ENCODE measurements at places on chromosomes 2 and 18.

GRCh38 chr18:44826418-44827259, 146.0 kb downstream of the SETBP1 start:
- no peak for DNase-seq

DNA sequence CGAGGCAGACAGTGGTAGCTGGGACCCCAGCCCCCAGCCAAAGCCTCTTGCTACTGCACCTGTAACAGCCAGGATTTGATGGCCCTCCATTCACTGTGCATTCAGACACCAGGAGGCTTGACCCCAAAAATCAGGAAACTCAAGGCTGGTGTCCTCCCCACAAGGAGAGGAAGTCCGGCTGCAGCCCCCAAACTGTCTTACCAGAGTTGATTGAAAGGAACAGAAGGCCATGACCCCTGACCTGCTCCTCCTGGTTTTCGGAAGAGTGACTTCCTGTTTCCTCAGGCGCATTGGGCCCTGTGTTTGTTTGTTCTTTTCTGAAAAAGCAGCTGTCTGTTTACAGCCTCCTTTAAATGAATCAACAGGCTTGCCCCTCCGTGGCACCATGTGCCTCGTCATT, 111.6 kb downstream of the RNF144A start:
- DNase-seq = no peak

GRCh38 chr2:126655051-126655450, 907 bp upstream of the GYPC start:
- DNase-seq = no peak

GRCh38 chr18:33720133-33720532, 142.1 kb downstream of the ASXL3 start:
- no peak for DNase-seq

- no peak for DNase-seq
Measured at GRCh38 chr2:128498086-128498485, 179.4 kb upstream of the HS6ST1 start.

- DNase-seq = no peak
Measured at GRCh38 chr2:174776675-174777074, 12.4 kb upstream of the CHRNA1 start.

GRCh38 chr2:100707016-100707947, 112.7 kb upstream of the NPAS2 start:
- no peak for DNase-seq

DNA sequence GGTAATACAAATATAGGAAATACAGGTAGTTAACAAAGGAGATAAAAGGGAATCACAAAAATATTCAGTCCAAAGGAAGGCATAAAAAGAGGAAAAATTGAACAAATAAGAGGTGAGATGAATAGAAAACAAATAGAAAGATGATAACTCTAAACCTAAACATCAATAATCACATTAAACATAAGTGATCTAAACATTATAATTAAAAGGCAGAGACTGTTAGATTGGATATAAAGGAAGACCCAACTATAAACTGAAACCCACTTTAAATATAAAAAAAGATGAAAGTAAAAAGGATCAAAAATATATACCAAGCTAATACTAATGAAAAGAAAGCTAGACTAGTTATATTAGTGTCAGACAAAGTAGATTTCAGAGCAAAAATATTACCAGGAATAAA, 152.3 kb downstream of the ZBTB7C start:
- DNase-seq = no peak

- no peak for DNase-seq
Measured at GRCh38 chr18:79327199-79327721, 68.5 kb upstream of the NFATC1 start.

DNA sequence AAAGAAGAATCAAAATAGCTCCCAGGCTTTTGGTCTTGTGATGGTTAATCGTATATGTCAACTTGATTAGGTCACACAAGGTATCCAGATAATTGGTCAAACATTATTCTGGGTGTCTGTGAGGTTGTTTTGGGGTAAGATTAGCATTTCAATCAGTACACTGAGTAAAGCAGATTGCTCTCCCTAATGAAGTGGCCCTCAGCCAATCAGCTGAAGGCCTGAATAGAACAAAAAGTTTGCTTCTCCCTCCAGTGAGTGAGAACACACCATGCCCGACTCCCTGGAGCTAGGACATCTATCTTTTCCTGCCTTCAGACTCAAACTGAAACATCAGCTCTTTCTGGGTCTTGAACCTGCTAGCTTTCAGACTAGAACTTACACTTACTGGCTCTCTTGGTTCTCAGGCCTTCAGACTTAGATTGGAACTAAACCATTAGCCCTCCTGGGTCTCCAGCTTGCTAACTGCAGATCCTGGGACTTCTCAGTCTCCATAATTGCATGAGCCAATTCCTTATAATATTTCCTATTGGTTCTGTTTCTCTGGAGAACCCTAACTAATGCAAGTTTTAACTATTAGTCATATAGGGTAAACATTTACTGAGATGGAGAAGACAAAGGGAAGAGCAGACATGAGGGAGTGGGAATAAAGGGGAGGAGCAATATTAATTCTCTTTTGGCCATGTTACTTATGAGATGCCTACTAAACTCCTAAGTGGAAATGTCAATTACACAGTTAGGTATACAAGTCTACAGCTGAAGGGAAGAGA, 25.5 kb downstream of the LNPK start:
- no peak for DNase-seq

DNA sequence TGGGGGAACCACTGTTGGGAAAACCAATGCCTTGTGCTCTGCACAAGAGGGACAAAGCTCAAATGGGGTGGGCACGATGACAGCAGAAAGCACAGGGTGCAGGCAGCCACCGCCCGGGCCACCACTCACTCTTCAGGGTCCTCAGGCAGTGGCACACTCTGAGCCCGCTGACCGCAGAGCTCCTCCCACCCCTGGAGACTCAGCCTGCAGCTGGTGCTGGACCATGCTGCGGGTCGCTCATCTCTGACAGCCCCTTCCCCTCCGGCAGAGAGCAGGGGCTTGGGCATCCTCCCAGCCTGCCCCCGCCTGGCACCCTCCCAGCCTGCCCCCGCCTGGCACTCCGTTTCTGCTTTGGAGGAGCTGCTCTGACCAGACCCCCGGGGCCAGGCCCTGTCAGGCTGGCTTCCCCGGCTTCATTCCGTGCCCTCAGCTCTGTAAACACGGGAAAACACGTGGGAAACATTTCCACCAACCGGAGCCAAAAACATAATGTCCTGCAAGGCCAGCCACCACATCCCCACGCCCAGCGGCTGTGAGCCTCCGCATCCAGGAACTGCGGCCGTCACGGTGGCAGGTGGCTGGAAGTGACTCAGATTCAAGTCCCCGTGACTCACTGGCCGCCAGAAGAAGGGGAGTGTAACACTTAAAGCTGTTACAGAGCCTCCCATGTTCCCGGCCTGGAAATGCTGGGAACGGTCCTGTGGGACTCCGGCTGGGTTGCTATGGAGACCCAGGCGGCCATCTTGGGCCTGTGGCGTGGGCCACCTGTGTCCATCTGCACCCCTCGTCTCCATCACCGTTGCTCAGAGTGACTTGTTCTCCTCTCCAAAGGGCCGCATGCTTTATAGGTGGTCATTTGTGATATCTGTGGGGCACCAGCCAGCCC, 6.8 kb upstream of the SNED1 start:
- DNase-seq = no peak

GRCh38 chr2:32902986-32903385, 43.8 kb upstream of the LTBP1 start:
- DNase-seq = no peak

- DNase-seq = no peak
Measured at GRCh38 chr2:165079432-165079831, 124.1 kb upstream of the SLC38A11 start.

GRCh38 chr2:232973011-232973735, 39.9 kb downstream of the NGEF start:
- no peak for DNase-seq

GRCh38 chr2:221572821-221573429, 821 bp upstream of the EPHA4 start:
- no peak for DNase-seq

GRCh38 chr18:63237881-63238692, 81.5 kb downstream of the BCL2 start:
- DNase-seq = no peak

DNA sequence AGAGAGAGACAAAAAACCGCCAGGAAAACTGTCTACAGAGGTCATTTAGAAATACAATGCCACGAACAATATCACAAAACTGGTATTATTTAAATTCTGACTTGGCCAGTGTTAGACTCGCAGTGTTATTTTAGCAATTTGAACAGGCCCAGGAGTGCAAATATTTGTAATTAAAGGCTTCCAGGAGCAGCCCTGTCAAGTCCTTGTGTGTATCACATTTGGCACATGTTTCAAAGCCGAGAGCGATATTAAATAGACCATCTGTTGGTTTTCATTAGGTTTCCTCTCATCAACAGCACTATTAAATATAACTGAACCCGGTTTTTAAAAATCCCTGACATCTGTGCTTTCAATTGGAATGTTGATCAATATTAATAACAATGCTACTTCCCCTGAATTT, 656.9 kb downstream of the TSN start:
- no peak for DNase-seq

GRCh38 chr18:13300029-13300428, 81.5 kb downstream of the LDLRAD4 start:
- DNase-seq = no peak

DNA sequence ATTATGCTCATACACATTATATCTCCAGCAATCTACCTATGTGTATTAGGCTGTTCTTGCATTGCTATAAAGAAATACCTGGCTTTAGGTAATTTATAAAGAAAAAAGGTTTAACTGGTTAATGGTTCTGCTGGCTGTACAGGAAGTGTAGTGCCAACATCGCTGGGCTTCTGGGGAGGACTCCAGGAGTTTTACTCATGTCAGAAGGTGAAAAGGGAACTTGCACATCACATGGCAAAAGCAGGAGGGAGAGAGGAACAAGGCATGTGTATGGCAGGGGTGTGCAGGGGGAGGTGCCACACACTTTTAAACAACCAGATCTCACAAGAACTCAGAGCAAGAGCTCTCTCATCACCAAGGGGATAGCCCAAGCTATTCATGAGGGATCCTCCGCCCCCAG, 715.4 kb upstream of the ZEB2 start:
- no peak for DNase-seq

GRCh38 chr2:233056961-233057605, 3.1 kb upstream of the INPP5D start:
- DNase-seq = no peak

- DNase-seq = no peak
Measured at GRCh38 chr2:101976891-101977290, 14.9 kb upstream of the IL1R2 start.

DNA sequence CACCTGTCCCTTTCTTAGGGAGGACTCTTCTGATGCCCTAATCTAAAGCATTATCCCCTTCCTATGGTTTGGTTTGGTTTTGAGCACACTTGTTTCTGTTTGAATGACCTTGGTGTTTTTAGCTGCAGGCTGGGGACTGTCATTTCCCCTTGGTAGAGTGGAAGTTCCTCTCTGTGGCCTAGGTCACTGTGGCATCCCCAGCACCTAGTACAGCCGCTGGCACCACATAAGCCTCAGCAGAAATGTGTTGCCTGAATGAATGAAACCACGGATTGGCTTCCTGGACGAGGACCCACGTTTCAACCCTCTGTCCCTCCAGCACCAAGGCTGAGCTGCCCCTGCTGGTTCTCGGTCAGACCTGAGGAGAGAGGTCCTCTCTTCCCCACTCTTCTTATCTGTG, 159.9 kb downstream of the CTIF start:
- no peak for DNase-seq

DNA sequence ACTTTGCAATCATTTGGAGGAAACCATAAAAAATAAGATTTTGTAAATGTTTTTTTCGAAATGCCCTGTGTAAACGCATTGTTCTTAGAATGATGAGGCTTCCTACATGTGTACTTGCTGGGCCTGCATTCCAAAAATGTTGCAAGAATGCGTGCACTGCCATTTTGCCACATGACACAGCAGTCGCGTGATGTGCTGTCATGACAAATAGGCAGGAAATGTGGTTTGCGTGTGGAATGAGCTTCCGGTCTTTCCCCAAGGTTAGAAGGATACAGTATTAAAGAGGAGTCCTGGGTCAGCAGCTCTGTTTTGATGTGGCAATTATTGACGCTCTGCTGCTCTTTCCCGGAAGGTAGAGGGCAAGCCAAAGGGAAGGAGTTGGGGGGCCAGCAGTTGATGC, 18.1 kb upstream of the SERPINB2 start:
- DNase-seq = no peak

DNA sequence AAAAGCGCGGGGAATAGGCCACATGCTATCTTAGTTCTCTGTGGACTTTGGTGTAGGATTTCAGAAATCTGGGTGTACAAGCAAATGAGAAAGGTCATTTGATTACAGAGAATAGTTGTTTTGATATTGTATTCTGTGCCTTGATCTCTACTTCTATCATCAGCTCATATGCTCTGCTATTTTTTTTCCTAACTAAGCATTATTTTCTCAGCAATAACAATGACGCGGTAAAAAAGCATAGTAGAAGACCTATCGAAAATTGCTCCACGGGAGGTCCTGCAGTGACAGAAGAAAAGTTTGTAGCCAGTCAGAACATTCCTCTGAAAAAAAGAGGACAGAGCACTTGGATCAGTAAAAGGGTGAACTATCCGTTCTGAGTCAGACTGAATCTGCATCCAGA, 2.8 kb upstream of the SETBP1 start:
- DNase-seq = no peak

GRCh38 chr18:51447351-51448342, 250.2 kb upstream of the MEX3C start:
- no peak for DNase-seq

- no peak for DNase-seq
Measured at GRCh38 chr18:8705238-8705960, at the start of gene MTCL1. Gene MTCL1 (plus strand): TSS chr18:8705556. CDS start chr18:8705661, 105 bp downstream.

- no peak for DNase-seq
Measured at GRCh38 chr2:164126960-164127660, 391.3 kb upstream of the FIGN start.

DNA sequence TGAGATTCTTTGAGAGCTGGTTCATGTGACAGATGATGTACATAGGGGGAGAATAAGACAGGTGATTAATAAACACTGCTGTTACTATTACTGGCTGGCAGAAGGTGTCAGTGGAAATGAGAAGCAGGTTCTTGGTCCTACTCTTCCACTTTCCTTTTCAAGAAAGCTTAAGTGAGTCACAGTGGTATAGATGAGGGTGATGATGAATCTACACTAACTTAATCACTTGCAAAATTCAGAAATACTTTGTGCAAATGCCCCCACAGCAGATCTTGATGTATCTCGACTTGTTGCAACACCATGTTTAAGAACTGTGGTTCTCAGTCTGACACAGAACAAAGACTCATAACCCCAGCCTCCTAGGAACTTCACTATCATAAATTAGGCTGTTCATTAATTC, 35.9 kb upstream of the MGAT5 start:
- peak; percentile 19 for DNase-seq

DNA sequence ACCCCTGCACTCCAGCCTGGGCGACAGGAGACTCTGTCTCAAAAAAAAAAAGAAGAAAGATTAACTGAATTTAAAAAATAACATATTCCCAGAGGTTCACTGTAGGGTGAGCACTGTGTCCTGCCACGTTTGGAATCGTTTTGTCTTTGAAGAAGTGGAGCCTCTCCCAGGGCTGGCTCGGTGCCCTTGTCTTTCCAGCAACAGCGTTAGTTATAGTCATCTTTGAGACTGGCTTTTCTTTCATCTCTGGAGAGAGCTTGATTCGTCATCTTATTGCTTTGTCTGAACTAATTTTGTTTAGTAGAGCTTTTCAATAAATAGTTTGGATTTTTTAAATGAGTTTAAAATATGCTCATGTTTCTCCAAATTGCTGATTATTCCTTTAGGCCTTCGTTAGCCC, 50.5 kb downstream of the IMPA2 start:
- DNase-seq = no peak
